NT2/D1 (cell line): ENCODE measurements at places on chromosomes 5 and 9.

DNA sequence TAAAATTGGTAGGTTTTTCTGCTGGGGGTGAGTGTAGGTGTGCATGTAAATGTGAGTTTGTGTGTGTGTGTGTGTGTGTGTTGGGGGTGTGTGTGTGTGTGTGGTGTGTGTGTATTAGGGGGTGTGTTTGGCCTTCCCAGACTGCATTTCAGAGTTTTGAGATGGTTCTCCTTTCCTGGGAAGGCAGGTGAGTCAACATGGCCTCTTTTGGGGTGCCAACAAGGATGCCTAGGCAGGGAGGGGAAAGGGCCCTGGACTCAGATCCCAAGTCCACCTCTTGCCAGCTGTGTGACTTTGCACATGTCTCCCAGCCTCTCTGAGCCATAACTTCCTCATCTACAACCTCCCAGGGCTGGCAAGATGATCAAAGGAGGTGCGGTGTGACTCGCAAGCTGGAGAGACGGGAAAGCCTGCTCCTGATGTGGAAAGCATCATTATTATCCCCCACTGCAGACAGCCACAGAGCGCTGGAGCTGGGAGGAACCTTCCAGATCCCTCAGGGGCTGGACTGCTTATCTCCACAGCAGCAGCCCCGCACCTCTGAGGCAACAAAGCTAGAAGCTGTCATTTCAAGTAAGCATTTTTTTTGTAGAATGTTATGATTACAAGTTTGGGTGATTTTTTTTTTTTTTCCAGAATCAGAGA, 63.5 kb upstream of the TBC1D2 start:
- DNase-seq: no peak

DNA sequence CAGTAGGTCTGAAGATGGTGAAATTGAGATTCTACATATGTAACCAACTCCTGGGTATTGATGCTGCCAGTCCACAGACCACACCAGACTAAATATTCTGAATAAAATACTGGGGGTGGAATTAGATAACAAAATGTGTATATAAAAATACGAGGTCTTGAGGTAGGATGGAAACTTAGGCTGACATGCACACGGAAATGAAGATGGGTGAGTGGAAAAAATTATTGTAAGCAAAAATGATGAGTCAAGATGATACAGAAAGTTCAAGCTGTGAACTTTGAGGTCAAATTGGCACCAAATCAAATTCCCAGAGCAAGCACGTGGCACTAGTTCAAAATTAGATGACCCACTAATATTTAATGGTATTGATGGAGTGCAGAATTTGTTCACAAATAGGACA, 713.4 kb upstream of the ACO1 start:
- no peak for DNase-seq

DNA sequence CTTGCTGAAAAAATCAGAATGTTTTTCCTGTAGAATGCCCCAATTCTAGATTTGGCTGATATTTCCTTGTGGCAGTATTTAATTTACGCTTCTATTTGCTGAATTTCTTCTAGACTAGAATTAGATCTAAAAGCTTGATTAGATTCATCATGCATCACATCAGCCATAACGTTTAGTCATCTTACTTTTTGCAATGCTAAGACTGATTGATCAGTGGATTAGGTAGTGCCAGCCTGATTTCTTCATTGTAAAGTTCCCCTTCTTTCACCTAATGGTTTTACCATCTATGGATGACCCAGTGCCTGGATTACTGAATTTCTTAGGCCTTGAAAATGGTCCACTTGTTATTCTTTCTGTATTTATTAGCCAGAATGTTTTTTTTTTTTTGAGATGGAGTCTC, 83.9 kb downstream of the PBX3 start:
- DNase-seq: no peak

GRCh38 chr9:136974817-136975535, 2.3 kb upstream of the PTGDS start:
- DNase-seq: no peak

GRCh38 chr5:179438011-179438441, 92.8 kb upstream of the ADAMTS2 start:
- DNase-seq: no peak

GRCh38 chr5:154740957-154741356, 14.2 kb upstream of the LARP1 start:
- no peak for DNase-seq

GRCh38 chr9:11551106-11551505, 938.3 kb upstream of the PTPRD start:
- DNase-seq: no peak

DNA sequence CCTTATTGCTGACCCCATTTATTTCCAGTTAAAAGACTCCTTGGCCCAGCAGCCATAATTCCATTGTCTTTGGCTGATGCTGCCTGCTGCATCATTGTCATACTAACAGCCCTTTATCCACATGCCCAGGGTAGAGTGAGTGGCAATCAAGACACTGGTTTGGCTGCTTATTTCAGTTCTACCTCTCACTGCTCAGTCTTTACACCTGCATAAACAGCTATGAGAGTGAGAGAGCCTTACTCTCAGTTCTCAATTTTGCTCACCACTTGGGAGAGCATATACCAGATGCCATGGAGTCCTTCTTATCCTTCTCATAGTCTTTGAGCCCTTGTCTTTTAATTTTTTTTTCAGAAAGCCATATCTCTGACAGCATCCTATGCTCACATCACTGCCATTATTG, 596.9 kb upstream of the CYLC2 start:
- DNase-seq: no peak

DNA sequence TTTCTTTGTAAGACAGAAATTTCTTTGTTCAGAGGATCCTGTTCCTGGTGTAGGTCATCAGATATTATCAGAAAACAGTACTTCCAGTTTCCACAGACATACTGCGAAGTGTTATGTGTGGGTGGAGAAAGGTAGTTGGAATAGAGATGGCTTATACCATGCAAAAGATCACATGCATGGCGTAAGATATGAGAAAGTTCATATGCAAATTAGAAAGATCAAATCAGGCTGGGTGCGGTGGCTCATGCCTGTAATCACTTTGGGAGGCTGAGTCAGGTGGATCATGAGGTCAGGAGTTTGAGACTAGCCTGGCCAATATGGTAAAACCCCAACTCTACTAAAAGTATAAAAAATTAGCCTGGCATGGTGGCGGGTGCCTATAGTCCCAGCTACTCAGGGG, 65.2 kb upstream of the GLIS3 start:
- DNase-seq: no peak

- no peak for DNase-seq
Observed at GRCh38 chr9:117315236-117315635, 99.6 kb downstream of the ASTN2 start.

GRCh38 chr9:133184971-133185370, 21.3 kb upstream of the GBGT1 start:
- no peak for DNase-seq

DNA sequence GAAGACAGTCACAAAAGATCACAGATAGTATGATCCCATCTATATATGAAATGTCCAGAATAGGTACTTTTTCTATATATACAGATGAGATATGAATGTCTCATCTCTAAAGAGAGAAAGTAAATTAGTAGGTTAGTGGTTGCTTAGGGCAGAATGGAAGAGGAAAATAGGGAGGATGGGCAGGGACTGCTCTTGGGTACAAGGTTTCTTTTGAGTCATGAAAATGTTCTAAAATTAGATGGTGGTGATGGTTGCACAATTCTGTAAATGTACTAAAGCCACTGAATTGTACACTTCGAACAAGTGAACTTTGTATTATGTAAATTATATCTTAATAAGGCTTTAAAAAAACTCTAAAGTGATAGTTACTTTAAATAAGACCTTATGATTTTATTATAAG, 59.6 kb upstream of the GRAMD2B start:
- DNase-seq: no peak

DNA sequence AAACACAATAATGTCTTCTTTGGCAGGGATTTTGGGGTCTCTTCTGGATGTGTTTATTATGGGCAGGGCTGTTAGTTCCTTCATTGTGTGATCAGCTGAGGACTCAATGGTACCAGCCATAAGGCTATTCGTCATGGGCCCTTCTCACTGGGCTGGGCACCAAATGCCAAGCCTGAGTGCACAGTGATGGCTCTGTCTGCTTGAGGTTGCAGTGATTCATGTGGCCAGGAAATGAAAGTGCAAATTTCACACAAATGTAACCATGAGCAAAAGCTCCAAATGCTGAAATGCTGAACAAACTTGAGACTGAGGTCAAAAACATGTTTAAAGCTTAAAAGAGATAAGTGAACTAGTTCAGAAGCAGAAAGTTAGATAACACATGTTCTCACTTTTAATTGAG, 191.0 kb downstream of the TARS1 start:
- DNase-seq: no peak
